Activated CD4-positive, alpha-beta T cell treated with anti-CD3 and anti-CD28 coated beads for 36 hours (primary cell): ENCODE measurements at places on chromosomes 1 and 21. TPM values are rescaled to one million over a fixed set of nuclear protein-coding genes. Genes with fewer than 3 reads are reported as not detected.

OLFML3 gene
- total RNA-seq, result 0.11 TPM

JAM2 gene
- total RNA-seq, result 1.2 TPM

RHOU gene
- 1.2 TPM for total RNA-seq

FOXD2 gene
- 0.05 TPM for total RNA-seq

LCE1C gene
- total RNA-seq, result not detected

STXBP3 gene
- 38.9 TPM for total RNA-seq

HFM1 gene
- total RNA-seq, result not detected

NT5C1A gene
- total RNA-seq, result not detected

BLACAT1 gene
- 0.32 TPM for total RNA-seq

SLC26A9 gene
- not detected for total RNA-seq

IL24 gene
- total RNA-seq, result 10.0 TPM

PROK1 gene
- total RNA-seq, result not detected

CDA gene
- total RNA-seq, result not detected

CD247 gene
- 149 TPM for total RNA-seq

LCE2A gene
- total RNA-seq, result not detected

DYRK3 gene
- total RNA-seq, result 8.7 TPM

DNA sequence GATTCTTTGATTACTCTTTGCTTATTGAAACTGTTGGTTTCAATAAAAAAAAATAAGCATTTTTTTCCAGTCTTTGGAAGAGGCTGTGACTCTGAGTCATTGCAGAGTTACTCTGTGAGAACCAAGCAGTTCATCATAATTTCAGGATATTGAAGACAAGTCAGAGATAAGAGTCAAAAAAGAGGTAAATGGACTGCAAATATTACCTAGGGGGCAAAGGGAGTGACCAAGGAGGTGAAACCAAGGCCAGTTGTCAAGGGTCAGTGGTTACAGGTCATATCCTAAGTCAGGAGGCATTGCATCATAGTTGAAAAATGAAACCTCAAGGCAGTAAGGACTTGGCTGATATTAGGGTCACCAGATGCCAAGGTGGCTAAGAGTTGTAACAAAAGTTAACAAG, 597.1 kb upstream of the USP24 start:
- no peak overlapping the region for H3K4me3 ChIP-seq
- no peaks in the 10 kb centered on the region for H3K36me3 ChIP-seq
- H3K27me3 ChIP-seq, result peaks cover 3% of the 10 kb centered on the region
- H3K27ac ChIP-seq, result no peak overlapping the region
- peaks cover 4% of the 10 kb centered on the region for H3K4me1 ChIP-seq
- DNase-seq, result no peak

DNA sequence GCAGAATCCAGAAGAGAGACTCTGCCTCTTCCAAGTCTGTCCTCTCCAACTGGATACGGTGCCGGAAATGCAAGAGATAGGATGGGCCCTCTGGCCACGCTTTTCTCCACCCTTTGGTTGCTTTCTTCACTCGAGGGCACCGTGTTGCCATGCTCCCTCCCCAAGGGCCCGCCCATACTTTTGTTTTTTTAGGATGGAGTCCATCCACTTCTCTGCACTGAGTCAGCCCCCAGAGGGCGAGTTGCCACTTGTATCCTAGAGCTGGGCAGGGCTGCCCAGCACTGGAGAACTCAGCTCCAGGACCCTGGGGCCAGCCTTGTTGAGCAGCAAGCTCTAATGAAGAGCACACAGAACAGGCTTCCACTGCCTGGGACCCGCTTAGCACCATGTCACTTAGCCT, 25.5 kb downstream of the IFNGR2 start:
- DNase-seq, result no peak
- no peaks in the 10 kb centered on the region for H3K27me3 ChIP-seq
- no peak overlapping the region for H3K4me3 ChIP-seq
- peaks cover 49% of the 10 kb centered on the region for H3K36me3 ChIP-seq

GRCh38 chr1:85109475-85109874, 61.2 kb upstream of the MCOLN3 start:
- H3K4me3 ChIP-seq, result no peak overlapping the region
- peaks cover 5% of the 10 kb centered on the region for H3K27me3 ChIP-seq
- peak; percentile 58 for DNase-seq
- no peaks in the 10 kb centered on the region for H3K36me3 ChIP-seq
- no peak overlapping the region for H3K27ac ChIP-seq

DNA sequence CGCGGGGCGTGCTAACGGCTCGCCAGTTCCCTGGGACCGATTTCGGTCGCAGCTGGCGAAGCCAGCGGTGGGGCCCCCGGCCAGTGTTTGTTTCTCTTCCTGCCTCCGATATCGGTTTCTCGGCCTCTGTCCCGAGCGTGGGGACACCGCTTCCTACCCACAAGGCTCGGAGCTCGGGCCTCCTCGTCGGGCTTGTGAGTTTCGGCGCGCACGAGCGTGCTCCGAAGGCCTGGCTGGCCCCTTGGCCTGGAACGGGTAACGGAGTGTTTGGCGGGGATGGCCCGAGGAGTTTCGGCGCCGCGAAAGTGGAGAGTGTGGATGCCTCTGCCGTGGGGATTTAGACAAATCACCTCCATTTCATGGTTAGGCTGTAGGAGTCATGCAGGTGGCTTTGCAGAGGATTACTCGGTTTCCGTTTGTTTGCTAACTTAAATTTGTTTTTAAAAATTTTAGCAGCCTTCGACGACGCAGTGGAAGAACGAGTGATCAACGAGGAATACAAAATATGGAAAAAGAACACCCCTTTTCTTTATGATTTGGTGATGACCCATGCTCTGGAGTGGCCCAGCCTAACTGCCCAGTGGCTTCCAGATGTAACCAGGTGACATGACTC, 559 bp downstream of the RBBP4 start:
- peaks cover 48% of the 10 kb centered on the region for H3K36me3 ChIP-seq
- no peak for DNase-seq
- H3K4me1 ChIP-seq, result peaks cover 52% of the 10 kb centered on the region
- H3K27ac ChIP-seq, result peak overlapping the region; percentile 99
- peak overlapping the region; percentile 90 for H3K4me3 ChIP-seq

- peaks cover 3% of the 10 kb centered on the region for H3K27me3 ChIP-seq
- H3K4me3 ChIP-seq, result no peak overlapping the region
- no peaks in the 10 kb centered on the region for H3K4me1 ChIP-seq
- H3K36me3 ChIP-seq, result no peaks in the 10 kb centered on the region
- peak; percentile 38 for DNase-seq
- no peak overlapping the region for H3K27ac ChIP-seq
These were observed 95.7 kb upstream of the VANGL1 start for GRCh38 chr1:115545791-115546733.

DNA sequence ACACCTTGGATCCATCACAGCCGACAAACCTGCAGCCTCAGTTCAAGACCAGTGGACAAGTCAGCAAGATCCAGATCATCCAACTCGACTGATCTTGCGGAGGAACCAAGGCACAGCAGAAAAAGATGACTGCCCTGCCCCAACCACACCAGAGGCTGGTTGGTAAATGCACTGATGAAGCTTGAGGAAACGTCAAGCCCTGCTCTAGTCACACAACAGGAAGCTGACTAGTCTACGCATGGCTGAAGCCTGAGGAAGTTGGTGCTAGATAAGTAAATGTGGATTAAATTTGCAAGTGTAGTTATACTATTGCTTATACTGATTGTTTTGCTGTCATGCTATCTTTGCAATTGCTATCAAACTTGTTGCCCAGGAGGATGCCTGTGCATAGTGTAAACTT, 89.0 kb downstream of the LIPI start:
- H3K36me3 ChIP-seq, result no peaks in the 10 kb centered on the region
- no peaks in the 10 kb centered on the region for H3K27me3 ChIP-seq
- H3K4me3 ChIP-seq, result no peak overlapping the region
- peaks cover 8% of the 10 kb centered on the region for H3K4me1 ChIP-seq
- no peak overlapping the region for H3K27ac ChIP-seq

DNA sequence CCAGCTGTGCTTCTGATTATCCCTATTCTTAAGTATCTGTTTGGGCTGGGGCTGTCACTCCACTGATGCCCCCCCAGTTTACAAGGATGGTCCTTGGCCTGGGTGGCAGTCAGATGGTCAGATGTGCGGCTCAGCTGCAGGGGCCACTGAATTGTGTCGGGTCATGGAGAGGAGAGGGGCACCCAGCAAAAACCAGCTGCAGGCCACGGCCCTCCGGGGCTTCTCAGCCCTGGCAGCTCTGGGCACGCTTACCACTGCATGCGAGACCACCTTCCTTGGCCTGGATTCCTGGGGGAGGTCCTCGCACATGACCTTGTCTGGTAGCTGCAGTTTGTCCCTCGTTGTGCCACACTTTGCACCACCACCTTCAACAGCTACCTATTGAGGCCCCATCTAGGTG, 164.9 kb upstream of the TMEM51 start:
- DNase-seq, result no peak
- no peak overlapping the region for H3K4me3 ChIP-seq
- no peak overlapping the region for H3K27ac ChIP-seq
- no peaks in the 10 kb centered on the region for H3K36me3 ChIP-seq
- no peaks in the 10 kb centered on the region for H3K27me3 ChIP-seq

GRCh38 chr21:39010629-39011404, 172.4 kb downstream of the PSMG1 start:
- H3K27ac ChIP-seq, result no peak overlapping the region
- no peaks in the 10 kb centered on the region for H3K27me3 ChIP-seq
- H3K4me3 ChIP-seq, result no peak overlapping the region
- no peaks in the 10 kb centered on the region for H3K36me3 ChIP-seq
- H3K4me1 ChIP-seq, result no peaks in the 10 kb centered on the region

- DNase-seq, result no peak
- H3K4me1 ChIP-seq, result peaks cover 10% of the 10 kb centered on the region
- H3K4me3 ChIP-seq, result no peak overlapping the region
- peaks cover 5% of the 10 kb centered on the region for H3K36me3 ChIP-seq
- H3K27ac ChIP-seq, result no peak overlapping the region
- no peaks in the 10 kb centered on the region for H3K27me3 ChIP-seq
These were observed 4.3 kb upstream of the AK2 start for GRCh38 chr1:33041026-33041425.

- peaks cover 1% of the 10 kb centered on the region for H3K27me3 ChIP-seq
- H3K4me1 ChIP-seq, result no peaks in the 10 kb centered on the region
- no peak overlapping the region for H3K27ac ChIP-seq
- H3K4me3 ChIP-seq, result no peak overlapping the region
These were observed 56.1 kb upstream of the ZC3H11B start for GRCh38 chr1:219669042-219669441.

GRCh38 chr1:246782120-246782900, 58.1 kb downstream of the SCCPDH start:
- peaks cover 2% of the 10 kb centered on the region for H3K36me3 ChIP-seq
- no peak overlapping the region for H3K27ac ChIP-seq

DNA sequence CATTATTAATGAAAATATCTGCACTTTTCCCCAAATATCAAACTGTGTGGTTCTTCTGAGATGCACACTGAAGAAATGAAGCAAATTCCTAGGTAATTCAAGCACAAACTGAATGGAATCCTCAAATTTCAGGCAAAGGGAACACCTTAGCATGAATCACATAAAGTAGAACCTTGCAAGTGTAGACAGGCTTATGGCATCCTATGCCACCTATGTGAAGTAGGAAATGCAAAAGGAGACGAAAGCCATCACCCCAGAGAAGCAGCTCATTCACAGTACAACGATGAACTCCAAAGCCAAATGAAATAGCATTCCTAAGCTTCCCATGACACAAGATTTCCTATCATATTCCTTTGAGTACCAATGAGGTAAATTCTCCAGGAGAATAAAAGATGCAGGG, 461.2 kb upstream of the RUNX1 start:
- H3K4me1 ChIP-seq, result peaks cover 37% of the 10 kb centered on the region
- H3K36me3 ChIP-seq, result no peaks in the 10 kb centered on the region
- H3K4me3 ChIP-seq, result no peak overlapping the region
- no peak overlapping the region for H3K27ac ChIP-seq

- no peaks in the 10 kb centered on the region for H3K27me3 ChIP-seq
- no peak overlapping the region for H3K4me3 ChIP-seq
- no peak for DNase-seq
- H3K36me3 ChIP-seq, result no peaks in the 10 kb centered on the region
These were observed 861.0 kb downstream of the USP25 start for GRCh38 chr21:16590641-16591292.

- H3K4me3 ChIP-seq, result no peak overlapping the region
- no peaks in the 10 kb centered on the region for H3K36me3 ChIP-seq
- no peaks in the 10 kb centered on the region for H3K4me1 ChIP-seq
- DNase-seq, result no peak
These were observed 197.3 kb downstream of the FOXD2 start for GRCh38 chr1:47635111-47635510.

DNA sequence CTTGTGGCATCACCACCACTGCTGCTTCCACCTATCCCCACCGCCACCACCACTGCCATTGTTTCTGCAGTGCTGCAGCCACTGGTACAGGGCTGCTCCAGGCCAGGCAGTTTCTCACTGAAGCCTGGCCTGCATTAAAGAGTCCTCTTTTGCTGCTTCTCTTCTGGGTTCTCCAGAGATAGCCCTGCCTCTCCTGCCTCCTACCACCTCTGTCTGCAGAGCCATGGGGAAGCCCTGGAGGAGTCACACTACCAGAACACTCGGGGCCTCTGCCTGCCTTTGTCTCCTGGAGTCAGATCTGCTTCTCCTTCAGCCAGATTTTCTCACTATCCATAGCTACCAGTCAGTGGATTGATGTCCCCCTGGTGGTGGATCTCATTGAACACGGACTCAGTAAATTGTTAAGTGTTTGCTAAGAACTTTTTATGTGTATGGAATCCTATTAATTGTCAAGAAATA, 37.7 kb upstream of the DDAH1 start:
- H3K36me3 ChIP-seq, result no peaks in the 10 kb centered on the region
- H3K4me1 ChIP-seq, result no peaks in the 10 kb centered on the region
- H3K27me3 ChIP-seq, result peaks cover 19% of the 10 kb centered on the region

DNA sequence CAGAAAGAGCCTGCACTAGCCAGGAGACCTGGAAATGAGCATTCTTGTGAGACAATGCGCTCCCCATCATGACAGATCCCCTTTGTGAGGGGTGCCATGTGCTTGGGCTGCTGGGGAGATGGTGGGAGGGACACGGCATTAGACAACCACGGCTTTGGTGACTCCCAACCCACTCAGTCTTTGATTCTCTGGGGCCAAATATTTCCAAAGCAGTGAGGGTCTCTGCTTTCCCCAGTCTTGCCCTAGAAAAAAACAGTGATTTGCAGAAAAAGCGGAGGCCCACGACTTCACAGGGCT, 10.2 kb downstream of the SLC45A3 start:
- no peak overlapping the region for H3K27ac ChIP-seq
- no peaks in the 10 kb centered on the region for H3K4me1 ChIP-seq
- no peak for DNase-seq
- H3K4me3 ChIP-seq, result no peak overlapping the region
- no peaks in the 10 kb centered on the region for H3K36me3 ChIP-seq
- H3K27me3 ChIP-seq, result peaks cover 8% of the 10 kb centered on the region

GRCh38 chr1:156549390-156549789, 23.0 kb downstream of the IQGAP3 start:
- H3K4me1 ChIP-seq, result peaks cover 4% of the 10 kb centered on the region
- no peak for DNase-seq
- H3K27me3 ChIP-seq, result no peaks in the 10 kb centered on the region
- no peak overlapping the region for H3K4me3 ChIP-seq
- H3K36me3 ChIP-seq, result no peaks in the 10 kb centered on the region

GRCh38 chr1:110312188-110313121, 26.7 kb upstream of the RBM15 start:
- no peaks in the 10 kb centered on the region for H3K36me3 ChIP-seq
- H3K4me3 ChIP-seq, result no peak overlapping the region
- no peaks in the 10 kb centered on the region for H3K27me3 ChIP-seq
- H3K27ac ChIP-seq, result no peak overlapping the region

GRCh38 chr21:17848228-17848627, 29.1 kb upstream of the C21orf91 start:
- H3K27ac ChIP-seq, result no peak overlapping the region
- DNase-seq, result peak; percentile 7
- no peaks in the 10 kb centered on the region for H3K27me3 ChIP-seq
- no peaks in the 10 kb centered on the region for H3K4me1 ChIP-seq
- no peaks in the 10 kb centered on the region for H3K36me3 ChIP-seq
- no peak overlapping the region for H3K4me3 ChIP-seq
